ENCODE measurements at places on chromosomes 16 and 17. TPM values are rescaled to one million over a fixed set of nuclear protein-coding genes. Genes with fewer than 3 reads are reported as not detected.

Gene PHOSPHO1
- not detected for total RNA-seq

Gene CCL15
- total RNA-seq: not detected

Gene CLEC3A
- total RNA-seq: not detected

Gene TNFRSF17
- total RNA-seq: 0.45 TPM

Gene ELMO3
- total RNA-seq: 2.4 TPM

Gene ASGR1
- total RNA-seq: 0.42 TPM

Gene SLFN14
- not detected for total RNA-seq

Gene FBXW10B
- 0.78 TPM for total RNA-seq

Gene OR3A2
- 1.1 TPM for total RNA-seq

Gene CNGB1
- total RNA-seq: not detected

Gene ACSM3
- 6.6 TPM for total RNA-seq

Gene ECI1
- total RNA-seq: 15.2 TPM

Gene TBX4
- not detected for total RNA-seq

Gene DNAI2
- total RNA-seq: 4.1 TPM

Gene CACNA1H
- 9.5 TPM for total RNA-seq

Gene PLA2G15
- total RNA-seq: 6.6 TPM

Gene MOSMO
- 6.2 TPM for total RNA-seq

Gene NACA2
- total RNA-seq: not detected

Gene KCNJ16
- total RNA-seq: not detected

Gene CD300LB
- 0.34 TPM for total RNA-seq

Gene TIMP2
- total RNA-seq: 4.1 TPM

Gene CLEC18B
- 1.6 TPM for total RNA-seq

Gene BAIAP3
- 20.0 TPM for total RNA-seq

Gene CDH11
- total RNA-seq: not detected

Gene IRF8
- total RNA-seq: 5.4 TPM

Gene CMTM2
- total RNA-seq: 0.70 TPM

Gene HAS3
- total RNA-seq: 3.5 TPM
